ENCODE measurements at places on chromosomes 12 and 14.

- no peak for DNase-seq
These were observed 750.2 kb downstream of the TMEM121 start for GRCh38 chr14:106276326-106277267.

DNA sequence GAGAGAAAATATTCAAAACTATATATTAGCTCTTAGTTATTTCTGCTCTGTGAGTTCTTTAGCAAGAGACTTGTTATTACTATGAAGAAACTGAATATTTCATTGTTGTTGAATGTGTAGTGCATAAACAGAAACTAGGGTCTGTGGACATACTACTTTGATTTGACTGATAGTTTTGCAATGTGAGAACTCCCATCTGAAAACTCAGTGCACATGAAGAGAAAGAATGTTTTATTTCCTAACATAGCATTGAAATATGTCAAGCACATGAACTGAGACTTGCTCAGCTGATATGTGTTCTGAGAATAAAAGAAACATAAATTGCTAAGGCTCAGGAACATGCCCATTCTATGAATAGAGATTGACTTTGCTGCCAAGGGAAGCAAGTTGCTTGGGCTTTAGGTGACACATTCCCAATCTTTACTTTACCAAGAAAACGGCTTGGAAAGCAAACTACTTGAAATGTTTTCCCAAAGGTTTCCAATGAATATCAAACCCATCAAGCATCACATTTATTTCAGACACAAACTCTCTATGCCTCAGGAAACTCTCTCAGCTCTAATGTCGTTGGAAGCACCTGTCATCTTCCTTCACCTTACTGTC lies 290.4 kb downstream of the SLC16A7 start:
- no peak for DNase-seq

GRCh38 chr12:9760699-9761418 lies at the start of gene CD69:
Gene CD69 (minus strand): TSS chr12:9760901. CDS start chr12:9760820, 81 bp downstream.
- DNase-seq: no peak

DNA sequence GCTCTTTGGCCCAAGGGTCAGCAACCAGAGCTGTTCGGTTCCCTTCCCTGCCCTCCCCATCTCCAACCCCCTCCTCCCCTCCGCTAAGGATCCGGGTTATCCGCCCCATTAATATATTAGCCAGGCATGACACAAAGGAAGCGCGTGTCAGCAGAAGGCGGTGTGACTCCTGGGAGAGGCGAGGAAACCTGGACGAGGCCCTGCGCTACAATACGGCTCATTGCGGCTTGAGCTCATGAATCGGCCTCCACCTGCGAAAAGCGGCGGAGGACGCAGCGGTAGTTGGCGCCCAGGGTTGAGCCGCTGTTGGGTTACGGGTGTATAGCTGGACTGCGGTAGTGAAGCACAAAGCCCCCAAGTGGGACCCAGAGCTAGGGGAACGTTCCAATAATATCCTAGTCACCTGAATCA lies 9.9 kb downstream of the FOXA1 start:
- no peak for DNase-seq

DNA sequence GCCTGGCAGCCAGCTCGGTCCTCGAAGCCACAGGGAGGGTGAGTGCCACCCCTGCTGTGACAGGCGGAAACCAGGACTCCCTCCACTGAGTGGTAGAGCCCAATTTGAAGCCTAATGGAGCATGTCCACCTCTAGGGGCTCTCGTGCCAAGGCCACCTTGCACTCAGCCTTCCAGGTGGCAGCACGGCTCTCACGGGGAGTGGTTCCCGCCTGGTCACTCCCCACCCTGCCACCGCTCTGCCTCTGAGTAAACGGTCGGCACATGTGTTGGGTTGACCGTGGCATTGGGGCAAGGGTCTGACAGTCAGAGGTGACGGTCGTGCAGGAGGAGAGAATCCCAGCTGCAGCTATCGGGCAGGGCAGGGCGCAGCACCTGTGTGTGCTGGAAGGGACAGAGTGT lies 34.8 kb downstream of the IL31 start:
- no peak for DNase-seq

GRCh38 chr12:11508699-11509098 lies 113.3 kb upstream of the PRB2 start:
- no peak for DNase-seq

DNA sequence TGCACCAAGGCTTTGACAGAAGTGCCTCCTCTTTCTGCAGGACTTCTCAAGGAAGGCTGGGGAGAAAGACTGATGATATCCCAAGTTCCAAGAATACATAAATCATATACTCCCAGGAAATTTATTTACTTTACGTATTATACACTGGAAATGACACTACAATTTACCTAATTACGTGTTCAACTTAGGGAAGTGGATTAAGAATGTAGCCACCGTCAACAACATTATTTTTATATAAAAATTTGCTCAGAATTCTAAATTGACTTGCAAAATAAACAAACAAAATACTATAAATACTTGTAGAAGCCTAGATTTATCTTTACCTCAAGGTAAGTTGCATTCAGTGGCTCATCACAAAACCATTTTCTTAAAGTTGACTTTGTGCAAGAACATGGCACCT lies 18.9 kb downstream of the TSPAN19 start:
- DNase-seq: no peak

DNA sequence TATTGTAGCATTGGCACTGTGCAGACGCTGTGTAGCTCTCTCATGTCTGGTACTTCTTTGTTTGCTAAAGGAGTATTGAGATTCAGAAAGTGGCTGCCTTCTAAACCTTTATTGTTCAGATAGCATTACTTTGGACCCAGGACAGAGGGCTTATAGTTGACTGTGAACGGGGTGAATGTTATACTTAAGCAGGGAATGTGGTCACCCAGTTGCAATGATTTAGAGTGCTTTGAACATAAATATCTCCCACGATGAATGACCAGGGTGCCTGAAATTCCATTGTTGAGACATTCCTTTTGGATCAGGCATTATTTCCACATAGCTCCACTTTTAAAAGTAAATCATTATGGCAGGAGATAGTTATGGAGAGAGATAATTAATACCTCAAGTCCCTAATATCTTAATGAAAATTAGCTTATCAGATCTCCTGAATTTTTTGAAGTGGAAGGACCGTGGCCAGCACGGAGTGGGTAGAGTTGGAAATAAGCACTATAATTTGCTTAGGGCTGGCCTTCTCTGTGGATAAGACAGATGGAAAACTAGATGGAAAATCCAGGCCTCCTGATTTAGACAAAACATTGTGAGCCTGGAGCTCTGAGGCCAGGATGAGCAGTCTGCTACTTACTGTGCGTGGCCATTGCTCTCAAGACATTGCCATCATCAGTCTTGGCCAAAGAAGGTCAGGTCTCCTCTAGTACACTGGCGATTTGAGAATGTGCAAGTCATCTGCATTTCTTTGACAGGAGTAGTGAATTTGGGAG lies 114.5 kb downstream of the ETV6 start:
- DNase-seq: no peak

DNA sequence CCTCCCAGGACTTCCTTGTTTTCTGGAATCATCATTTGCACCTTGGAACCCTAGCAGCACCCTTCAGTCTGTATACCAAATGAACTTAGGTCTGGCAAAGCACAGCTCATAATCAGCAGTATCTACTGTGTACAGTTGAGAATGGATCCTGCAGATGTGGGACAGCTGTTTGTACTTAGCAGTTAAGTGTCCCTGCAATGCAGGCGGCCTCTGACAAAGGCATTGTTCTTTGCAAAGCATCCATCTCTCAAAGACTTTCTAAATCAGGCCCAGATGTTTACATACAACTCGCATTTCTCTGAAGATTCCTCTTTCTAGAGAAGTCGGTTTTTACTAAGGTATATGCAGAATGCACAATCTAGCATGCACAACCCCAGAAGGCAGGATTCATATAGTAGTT lies 170.5 kb upstream of the RBM19 start:
- DNase-seq: no peak

DNA sequence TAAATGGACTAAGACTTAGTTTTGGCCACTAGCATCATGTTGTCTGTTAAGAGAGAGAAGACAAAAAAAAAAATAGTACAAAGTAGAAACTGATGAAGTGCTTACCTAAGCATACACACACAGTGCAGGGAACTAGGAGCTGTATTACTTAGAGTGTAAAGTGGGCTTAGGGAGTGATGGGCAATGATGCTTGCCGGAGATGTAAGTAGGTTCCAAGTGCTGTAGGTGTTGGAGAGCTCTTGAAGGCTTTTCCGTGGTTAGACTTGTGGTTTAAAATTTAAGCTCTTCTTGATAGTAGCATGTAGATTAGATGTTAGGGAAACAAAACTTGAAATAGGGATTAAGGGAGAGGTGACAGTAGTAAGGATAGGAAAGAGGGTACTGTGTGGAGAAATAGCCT lies 34.7 kb downstream of the MIA2 start:
- no peak for DNase-seq

DNA sequence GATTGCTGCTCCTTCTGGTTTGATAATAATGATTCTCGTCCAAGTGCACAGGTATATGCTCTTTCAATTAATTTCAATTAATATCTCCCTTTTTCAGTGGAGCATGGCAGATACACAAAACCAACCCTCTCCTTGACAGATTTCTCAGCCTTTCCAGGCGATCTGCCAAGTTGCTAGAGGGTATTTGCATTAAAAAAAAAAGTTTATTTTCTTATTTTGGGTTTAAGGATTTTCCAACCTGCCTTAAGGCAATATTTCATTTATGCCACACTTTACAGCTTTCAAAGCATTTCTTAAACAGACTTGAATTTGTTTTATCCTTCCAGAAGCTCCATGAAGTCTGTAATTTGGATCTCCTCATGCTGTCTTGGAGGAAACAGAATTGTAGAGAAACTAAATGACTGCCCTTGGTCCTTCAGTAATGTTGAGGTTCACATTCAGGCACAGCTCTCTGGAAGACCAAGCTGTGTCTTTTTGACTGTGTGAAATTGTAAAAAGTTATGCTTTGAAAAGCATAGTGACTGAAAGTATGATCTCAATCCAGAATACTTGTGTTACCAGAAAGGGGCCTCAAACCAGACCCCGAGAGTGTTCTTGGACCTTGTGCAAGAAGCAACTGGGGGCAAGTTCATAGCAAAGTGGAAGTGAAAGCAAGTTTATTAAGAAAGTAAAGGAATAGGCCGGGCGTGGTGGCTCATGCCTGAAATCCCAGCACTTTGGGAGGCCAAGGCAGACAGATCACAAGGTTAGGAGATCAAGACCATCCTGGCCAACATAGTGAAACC lies 2.3 kb downstream of the DGLUCY start:
- no peak for DNase-seq

DNA sequence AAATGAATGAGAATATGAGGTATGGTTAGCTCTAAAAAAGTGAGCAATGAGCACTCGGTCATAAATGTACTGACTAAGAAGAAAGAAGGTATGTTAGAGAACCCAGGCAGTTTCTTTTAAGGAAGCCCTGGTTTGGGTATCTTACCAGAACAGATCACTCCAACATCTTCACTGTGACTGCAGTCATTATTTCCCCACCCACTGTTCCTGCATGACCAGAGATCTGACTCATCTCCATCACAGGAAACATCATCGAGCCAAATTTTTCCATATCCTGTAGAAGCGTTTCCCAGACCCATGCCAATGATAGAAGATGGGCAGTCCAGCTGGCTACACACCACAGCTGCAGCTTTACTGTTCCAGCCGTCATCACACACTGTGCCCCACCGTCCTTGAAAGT lies 48.0 kb downstream of the CD163L1 start:
- no peak for DNase-seq

GRCh38 chr12:52611080-52611468 lies 7.3 kb downstream of the KRT73 start:
- DNase-seq: no peak

GRCh38 chr14:56630707-56631106 lies 51.1 kb downstream of the TMEM260 start:
- no peak for DNase-seq

GRCh38 chr12:54017027-54017788 lies 8.4 kb downstream of the HOXC8 start:
- no peak for DNase-seq
